ENCODE measurements at places on chromosomes 4 and X.

DNA sequence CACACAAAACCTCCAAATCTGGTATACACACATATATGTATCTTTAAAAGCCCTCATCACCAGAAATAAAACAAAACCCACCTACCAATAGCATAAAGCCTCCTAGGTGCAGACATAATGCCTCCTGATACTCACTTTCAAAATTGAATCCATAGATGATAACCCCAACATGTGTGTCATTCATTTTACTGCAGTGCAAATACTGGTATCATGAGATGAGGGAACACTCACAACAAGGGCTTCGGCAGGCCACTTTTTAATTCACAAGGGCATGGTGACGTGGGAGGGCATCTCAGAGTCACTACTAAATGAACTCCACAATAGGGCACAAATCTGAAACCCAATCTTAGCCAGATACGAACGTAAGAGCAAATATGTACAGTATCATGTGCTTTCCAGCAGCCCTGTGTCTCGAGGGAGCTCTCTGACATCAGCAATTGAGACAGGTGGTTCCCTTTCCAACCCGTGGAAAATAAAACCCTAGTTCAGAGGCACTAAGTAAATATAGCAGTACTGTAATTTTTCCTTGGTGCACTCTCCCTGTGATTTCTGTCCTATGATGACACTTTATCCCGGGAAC is 14.1 kb upstream of the PPARGC1A start:
- DNase-seq = no peak

- no peak for DNase-seq
These were observed 53.4 kb downstream of the PPEF2 start for GRCh38 chr4:75848891-75849290.

GRCh38 chr4:54473077-54473545 is 184.6 kb upstream of the KIT start:
- DNase-seq = no peak

GRCh38 chr4:168797194-168797593 is 212.9 kb downstream of the CBR4 start:
- no peak for DNase-seq

DNA sequence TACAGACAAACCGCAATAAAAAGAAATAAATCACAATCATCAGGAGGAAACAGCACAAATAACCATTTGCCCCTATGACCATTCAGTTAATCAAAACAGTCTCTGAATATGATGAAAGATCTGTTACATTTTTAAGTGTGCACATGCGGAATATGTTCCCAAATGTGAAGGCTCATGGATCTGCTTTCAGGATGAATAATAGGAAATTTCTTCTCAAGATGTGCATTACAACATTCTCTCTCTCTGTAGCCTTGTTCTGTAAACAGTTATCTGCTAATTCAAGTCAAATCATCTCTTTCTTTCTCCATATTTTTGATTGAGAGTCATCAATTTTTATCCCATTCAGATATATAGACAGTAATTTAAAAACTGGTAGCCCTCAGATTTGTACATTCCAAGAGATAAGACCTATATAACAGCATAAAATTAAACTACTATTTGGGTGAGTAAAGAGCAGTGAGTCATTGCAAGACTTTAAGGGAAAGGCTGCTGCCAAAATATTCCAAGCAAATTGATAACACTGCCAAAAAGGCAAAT is 433.9 kb upstream of the ATOH1 start:
- no peak for DNase-seq

DNA sequence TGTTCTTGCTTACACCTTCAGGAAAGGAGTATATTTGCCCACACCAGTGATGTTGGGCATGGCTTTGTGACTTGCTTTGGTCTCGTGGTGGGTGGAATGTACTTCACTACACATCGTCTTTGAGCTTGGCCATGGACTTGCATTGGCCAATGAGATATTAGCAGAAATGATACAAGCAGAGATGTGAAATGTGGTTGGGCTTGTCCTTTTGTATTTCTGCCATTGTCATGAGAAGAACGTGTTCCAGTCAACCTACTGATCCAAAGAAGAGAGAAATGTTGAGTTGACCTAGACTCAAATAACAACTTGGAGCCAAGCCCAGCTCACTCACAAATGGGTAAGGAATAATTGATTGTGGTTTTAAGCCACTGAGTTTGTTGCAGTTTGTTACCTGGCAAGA is 138.4 kb upstream of the ARX start:
- DNase-seq = no peak

DNA sequence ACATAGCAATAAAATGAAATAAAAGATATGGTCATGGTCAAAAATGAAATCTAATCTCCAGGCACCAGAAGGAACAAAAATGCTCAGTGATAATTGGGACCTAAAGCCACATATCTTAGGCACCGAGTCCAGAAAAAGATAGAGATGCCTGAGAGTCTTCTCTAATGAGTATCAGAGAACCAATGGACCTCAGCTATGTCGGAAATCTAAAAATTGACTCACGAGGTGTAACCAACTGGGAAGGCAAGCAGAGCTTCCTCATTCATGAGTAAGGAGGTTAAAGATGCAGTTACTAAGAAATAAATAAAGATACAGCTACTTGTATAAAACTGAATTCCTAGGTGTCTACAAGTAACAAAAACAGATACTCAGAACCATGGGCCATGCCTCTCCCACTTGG is 72.1 kb downstream of the KLHL34 start:
- DNase-seq = no peak

DNA sequence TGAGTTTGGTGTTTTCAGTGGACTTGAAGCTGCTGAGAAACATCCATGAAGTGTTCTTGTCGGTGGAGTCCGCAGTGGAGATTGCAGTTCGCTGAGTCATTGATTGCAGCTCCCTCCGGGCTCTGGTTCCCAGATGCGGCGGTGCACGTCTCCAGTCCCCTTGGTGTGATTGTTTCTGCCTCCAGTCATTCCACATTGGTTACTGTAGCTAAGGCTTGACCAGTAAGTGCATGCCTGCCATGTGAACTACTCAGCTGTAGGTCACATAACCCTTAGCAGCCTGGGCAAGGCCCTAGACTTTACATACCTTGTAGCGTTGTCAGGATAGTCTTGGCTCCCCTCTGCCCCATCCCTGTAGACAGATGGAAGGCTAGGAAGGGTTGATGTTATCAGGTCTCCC is 53.8 kb upstream of the CLCN4 start:
- DNase-seq = no peak

DNA sequence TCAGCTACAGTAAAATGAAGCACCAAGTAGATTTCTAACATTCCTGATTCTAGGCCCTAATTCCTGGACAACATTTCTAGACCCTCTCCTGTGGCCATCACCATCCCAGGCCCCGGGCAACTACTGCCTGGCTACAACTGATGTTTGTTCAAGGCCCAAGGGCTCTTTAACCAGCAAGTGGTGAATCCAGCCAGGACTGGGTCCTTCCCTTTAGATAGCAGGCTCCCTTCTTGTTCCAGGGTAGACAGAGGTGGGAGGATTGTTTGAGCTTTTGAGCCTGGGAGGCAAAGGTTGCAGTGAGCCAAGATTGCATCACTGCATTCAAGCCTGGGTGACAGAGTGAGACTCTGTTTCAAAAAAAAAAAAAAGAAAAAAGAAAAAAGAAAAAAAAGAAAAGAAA is 12.7 kb upstream of the AADAT start:
- no peak for DNase-seq

- DNase-seq = no peak
These were observed 169.0 kb downstream of the CORIN start for GRCh38 chr4:47668810-47669408.

Data from dorsolateral prefrontal cortex (tissue), 122 donors.